AG09319 (cell line): ENCODE measurements at places on chromosomes 1 and 21.

GRCh38 chr1:197787056-197787455 is 11.8 kb upstream of the DENND1B start:
- DNase-seq, result no peak

GRCh38 chr1:72915581-72915980 is 633.2 kb upstream of the NEGR1 start:
- no peak for DNase-seq

GRCh38 chr1:46522969-46523320 is 28.5 kb downstream of the KNCN start:
- no peak for DNase-seq

- DNase-seq, result no peak
Observed at GRCh38 chr1:206511362-206512057, 4.2 kb downstream of the RASSF5 start.

GRCh38 chr1:244599937-244600350 is 53.0 kb upstream of the DESI2 start:
- peak; percentile 67 for DNase-seq

GRCh38 chr1:185050823-185051451 is 5.6 kb downstream of the RNF2 start:
- no peak for DNase-seq

DNA sequence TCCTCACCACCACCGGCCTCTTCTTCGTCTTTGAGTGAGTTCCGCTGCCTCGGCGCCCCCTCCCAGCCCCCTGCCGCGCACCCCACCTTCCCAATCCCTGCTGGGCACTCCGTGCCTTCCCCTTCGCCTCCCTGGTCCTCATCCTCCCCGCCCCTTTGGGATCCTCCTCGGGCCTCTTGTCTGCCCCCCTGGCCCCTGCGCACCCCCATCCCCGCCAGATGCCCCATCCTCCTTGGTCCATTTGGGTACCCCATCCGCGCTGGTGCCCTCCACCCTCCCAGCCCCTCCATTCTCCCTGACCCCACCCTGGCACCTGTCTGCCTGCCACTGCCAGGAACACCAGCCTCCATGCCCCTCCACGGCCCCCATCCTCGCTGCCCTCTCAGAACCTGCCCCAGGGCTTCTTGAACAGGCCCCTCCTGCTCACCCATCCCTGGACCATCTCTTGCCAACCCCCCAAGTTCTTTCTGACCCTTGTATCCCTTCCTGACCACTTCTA is 667 bp downstream of the ZDHHC18 start:
- no peak for DNase-seq

DNA sequence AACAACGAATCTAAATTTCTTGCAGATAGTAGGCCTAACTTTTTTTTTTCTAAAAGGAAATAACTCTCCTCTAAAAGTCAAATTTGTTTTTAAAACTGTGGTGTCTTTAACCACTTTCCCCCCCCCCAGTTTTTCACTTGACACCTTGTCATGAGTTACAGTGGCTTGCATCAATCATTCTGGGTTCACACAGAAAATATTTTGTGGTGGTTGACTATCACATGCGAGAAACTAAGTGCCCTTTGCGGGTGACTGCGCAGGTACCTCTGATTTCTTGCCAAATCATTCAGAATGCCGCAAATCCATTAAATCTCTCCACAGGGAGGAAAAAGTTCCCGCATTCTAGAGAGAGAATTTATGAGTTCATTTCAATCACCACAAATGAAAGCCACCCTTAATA is 23.8 kb upstream of the SAMSN1 start:
- no peak for DNase-seq

GRCh38 chr1:241263346-241263745 is 93.7 kb downstream of the RGS7 start:
- DNase-seq, result no peak

GRCh38 chr1:192610112-192610889 is 25.6 kb upstream of the RGS13 start:
- DNase-seq, result peak; percentile 35

DNA sequence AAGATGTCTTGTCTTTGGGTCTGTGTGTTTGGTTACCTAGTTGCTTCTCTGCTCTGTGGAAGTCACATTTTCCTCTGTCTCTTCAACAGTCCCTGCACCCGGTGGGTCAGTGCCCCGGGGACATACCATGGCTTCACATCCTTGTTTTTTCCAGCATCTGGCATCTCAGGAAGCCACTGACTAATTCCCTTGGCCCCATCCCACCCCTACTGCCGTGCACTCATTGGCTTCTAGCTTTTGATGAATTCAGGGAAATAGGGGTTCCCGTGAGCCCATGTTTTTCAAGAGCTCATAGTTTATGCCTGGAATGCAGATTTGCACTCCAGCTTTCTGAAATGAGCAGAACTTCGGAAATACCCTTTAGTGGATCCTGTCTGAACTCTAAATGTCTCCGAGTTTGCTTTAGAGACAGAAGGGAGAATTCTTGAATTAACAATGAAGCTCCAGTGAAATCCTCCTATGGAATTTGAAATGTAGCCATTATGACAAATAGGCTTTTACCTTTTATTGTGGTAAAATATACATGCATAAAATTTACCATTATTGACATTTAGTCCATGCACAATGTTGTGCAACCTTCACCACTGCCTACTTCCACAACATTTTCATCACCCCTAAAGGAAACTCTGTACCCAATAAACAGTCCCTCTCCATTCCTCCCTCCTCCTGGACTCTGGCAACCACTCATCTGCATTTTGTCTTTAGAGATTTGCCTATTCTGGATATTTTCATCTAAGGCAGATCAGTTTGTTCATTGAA is 67.5 kb downstream of the CLIC6 start:
- DNase-seq, result no peak

DNA sequence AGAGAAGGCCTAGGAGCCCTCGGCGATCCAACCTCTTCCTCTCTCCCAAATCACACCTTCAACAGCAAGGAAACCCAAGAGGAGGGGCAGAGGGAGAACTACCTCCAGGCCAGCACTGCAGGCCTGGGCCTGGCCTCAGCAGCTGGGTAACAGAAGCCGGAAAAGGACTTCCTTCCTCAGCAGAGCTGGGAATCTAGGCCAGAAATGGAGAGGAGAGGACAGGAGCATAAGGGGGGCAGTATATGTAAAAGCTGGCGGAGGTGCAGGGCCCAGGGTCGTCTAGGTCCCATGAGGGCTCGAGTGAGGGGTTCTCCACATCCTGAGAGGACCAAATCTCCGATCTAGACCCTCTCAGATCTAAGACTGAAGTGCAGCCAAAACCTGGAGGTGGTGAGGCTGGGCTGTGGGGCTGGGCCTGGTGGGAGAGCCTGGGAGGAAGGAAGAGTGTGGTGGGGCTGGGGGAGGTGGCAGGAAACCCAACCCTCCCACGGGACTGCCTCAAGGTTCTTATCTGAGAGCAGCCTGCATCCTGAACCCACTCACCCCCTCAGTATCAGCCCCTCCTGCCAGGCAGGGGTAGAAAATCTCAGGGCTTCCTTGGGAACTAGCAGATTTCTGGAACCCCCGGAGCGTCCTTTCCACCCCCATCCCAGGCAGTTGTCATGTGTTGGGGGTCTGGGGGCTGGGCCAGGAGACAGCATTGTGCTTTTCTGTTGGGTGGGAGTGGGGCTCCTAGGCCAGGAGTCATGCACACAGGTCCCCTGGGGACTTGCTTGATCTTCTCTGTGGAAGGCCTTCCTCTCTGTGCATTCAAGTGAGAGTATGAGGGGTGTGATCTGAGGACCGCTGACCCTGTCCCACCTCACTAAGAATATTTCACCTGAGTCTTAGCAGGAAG is 33.0 kb downstream of the PIK3C2B start:
- DNase-seq, result no peak

DNA sequence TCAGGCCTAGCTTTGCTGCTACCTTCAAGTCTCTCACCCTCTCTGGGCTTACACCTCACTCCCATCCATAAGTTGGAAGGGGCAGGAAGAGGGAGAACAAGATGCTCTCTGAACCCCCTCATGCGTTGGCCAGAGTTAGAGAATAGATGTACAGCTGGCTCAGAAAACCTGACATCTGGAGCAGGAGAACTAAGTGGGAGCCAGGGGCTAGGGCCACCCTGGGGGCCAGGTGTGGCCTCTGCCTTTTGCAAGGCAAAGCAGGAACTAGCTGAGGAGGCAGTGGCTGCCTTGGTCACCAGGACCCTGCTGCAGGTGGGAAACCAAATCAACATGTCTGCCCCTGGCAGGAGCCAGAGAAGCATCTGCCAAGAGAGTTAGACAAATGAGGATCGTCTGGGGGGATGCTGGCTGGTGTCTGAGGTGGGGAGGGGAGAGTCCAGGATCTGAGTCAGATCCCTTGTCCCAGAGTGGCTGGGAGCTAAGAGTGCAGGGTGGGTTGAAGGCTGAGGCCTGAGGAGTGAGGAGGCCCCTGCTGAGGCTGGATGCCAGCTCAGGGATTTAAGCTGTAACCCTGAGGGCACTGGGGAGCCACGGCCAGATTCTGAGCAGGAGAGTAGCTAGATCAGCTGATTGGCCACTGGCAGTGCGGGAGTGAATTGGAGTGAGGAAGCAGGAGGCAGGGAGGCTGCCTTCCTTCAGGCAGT is 115.0 kb downstream of the EPHB2 start:
- DNase-seq, result no peak

DNA sequence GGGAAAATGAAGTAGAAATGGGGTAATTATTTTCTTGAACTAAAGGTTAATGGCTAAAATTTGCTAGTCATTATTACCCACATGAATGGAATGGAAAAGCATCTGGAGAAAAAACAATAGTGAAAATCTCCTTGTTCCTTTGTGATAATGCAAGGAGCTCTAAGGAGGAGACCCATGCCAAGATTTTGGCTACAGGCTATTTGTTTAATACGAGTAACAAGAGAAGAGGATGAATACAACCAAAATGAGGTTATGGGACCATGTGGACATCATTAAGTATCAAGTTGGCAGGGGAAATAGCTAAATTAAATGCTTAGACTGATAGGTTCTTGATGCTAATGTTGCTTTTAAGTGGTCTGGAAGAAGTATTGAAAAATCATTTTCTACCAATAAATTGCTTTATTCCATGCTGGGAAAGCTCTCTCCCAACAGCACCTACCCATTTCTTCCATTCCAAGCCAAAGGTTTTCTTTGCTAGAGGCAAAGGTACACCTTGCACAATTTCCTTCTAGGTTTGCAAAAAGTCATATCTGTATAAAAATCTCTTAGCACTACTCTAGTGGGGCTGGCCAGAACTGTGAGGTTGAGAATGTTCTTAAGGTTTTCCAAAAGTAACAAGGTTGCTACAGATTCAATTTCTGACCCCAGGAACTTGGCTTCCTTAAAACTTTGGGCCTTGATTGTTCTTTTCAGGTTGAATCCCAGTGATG is 100.2 kb downstream of the SMYD2 start:
- DNase-seq, result peak; percentile 57

DNA sequence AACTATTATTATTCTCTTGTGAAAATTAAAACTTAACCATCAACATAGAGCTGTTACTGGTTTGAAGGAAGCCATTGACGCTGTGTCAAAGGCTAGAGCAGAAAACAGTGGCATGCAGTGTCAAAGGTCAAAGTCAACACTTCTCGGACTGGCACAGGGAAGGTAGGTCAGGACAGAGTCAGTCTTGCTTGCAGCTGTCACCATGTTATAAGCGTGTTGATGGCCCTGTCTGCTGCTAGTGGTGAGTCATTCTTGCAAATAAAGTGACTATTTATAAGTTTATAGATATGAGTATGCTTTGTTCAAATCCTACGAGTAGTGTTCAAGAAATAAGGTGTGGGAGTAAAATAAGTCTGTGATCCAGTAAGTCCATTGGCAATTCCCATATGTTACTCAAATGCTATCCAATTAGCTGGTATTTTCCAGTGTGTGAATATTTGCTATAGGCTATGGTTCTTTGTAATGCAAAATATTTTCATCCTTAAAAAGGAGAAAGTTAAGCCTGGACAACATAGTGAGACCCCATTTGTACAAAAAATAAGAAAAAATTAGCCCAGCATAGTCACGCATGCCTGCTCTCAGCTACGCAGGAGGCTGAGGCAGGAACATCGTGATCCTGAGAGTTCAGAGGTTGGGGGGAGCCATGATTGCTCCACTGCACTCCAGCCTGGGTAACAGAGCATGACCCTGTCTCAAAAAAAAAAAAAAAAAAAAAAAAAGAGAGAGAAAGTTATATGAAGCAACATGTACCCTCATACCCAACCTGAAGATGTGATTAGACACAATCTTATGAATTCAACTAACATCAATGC is 26.3 kb upstream of the TINAGL1 start:
- DNase-seq, result no peak

GRCh38 chr1:2919841-2920240 is 101.4 kb upstream of the ACTRT2 start:
- no peak for DNase-seq

DNA sequence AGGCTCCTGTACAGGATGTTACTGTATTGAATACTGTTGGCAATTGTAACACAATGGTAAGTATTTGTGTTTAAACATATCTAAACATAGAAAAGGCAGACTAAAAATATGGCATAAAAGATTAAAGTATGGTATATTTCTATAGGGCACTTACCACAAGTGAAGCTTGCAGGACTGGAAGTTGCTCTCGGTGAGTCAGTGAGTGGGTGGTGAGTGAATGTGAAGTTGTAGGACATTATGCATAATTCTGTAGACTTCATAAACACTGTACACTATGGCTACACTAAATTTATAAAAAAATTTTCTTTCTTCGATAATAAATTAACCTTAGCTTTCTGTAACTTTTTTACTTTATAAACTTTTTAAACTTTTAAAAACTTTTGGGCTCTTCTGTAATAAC is 13.7 kb upstream of the TRIM62 start:
- DNase-seq, result no peak

GRCh38 chr1:51535006-51535592 is 16.0 kb upstream of the EPS15 start:
- peak; percentile 56 for DNase-seq

- no peak for DNase-seq
Observed at GRCh38 chr1:171115280-171115897, 24.7 kb downstream of the FMO3 start.

DNA sequence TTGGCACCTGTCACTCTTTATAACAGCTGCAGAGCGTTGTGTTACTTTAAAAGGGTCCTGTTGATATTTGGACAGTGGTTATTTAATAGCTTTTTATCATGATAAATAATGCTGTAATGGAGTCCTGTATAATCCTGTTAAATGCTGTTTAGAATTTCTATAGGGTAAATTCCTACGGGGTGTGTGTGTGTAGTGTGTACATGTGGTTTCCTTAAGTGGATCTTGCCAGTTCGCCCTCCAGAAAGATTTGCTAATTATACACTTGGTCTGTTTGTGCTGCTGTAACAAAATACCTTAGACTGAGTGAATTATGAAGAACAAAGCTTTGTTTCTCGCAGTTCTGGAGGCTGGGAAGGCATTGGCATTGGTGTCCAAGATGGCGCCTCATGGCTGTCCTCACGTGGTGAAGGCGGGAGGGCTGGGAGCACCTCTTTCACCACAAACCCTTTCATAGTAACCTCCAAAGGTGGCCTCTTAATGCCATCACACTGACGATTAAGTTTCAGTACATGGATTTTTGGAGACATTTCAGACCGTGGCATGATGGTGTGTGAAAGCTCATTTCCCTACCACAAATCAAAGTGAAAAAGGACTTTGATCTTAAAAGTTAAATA is 11.2 kb downstream of the PRMT2 start:
- no peak for DNase-seq

DNA sequence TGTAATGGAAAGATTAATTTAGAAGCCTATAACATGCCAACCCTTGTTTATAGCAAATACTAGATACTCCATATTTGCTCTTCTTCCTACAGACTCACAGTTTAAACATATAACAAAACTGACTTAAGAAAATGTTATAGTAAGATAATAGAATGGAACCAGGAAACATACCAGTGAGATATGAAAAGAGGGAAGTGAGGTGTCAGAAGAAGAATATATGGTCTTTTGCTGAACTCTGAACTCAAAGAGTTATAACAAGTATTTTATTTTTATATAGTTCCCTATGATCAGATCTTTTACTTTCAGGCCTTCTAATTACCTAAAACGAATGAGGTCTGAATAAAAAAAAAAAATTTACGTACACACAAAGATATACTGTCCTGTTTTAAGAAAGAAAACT is 20.9 kb downstream of the TMED5 start:
- no peak for DNase-seq
